ENCODE measurements at places on chromosomes 16 and 17.

- DNase-seq = no peak
These were observed 642.7 kb downstream of the HS3ST4 start for GRCh38 chr16:26334218-26335111.

GRCh38 chr17:49853470-49854015 is 5.7 kb upstream of the TAC4 start:
- no peak for DNase-seq

GRCh38 chr16:1319041-1319440 is 9.6 kb downstream of the UBE2I start:
- DNase-seq = no peak

- DNase-seq = no peak
These were observed 509 bp upstream of the ATP2C2 start for GRCh38 chr16:84367750-84368307.

DNA sequence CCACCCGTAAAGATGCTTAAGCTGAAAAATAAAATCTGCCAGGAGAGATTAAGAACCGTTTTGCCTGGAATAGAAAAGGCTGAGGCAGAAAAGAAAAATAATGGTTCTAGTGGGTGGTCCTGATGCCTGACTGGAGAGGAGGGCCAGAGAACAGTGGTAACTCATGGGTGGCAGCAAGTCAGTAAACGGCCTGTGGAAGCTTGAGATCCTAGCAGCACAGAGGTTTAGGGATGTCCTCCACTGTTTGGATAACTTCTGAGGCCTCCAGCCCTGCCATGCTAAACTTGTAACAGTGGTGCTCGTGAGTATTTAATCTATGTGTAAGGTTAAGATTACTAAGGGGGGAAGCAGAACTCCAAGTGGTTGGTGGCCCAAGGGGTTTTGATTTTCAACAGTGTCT is 21.2 kb upstream of the PHAF1 start:
- no peak for DNase-seq

Data from fibroblast of skin of abdomen (primary cell).